ENCODE measurements at places on chromosomes 3 and 15.

GRCh38 chr15:45962733-45963132, 327.9 kb downstream of the SQOR start:
- DNase-seq: no peak

GRCh38 chr3:8517487-8517886, 15.9 kb downstream of the LMCD1 start:
- no peak for DNase-seq

DNA sequence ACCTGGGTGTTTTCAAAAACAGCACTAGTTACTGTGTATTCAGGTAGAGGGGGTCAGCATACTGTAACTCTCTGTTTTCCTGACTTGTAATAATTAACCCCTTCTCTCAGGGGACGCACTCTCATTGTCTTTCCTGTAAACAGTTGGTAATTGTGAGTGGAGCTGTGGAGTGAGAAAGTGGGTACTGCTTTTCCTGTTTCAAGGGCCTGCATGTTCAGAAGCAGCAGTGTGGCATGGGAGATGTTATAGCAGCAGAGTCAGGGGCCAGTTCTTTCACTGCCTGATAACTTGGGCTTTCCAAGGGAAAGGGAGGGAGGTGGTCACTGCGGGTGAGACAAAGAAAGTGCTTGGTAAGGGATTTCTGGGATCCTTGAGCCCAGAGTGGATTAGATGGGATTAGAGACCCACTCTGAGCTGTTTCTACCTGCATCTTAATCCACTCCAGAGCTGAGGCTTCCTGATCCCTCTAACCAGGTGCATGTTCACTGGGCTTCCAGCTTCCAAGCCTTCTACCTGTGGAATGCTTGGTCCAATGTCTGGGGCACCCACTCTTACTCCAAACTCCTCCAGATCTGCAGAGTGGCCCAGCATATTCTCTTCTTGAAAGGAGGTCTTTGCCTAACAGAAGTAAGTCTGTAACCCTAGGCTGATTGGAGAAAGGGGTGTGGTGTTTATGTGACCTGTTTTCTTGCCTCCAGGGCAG, 105.2 kb downstream of the RPLP1 start:
- no peak for DNase-seq

DNA sequence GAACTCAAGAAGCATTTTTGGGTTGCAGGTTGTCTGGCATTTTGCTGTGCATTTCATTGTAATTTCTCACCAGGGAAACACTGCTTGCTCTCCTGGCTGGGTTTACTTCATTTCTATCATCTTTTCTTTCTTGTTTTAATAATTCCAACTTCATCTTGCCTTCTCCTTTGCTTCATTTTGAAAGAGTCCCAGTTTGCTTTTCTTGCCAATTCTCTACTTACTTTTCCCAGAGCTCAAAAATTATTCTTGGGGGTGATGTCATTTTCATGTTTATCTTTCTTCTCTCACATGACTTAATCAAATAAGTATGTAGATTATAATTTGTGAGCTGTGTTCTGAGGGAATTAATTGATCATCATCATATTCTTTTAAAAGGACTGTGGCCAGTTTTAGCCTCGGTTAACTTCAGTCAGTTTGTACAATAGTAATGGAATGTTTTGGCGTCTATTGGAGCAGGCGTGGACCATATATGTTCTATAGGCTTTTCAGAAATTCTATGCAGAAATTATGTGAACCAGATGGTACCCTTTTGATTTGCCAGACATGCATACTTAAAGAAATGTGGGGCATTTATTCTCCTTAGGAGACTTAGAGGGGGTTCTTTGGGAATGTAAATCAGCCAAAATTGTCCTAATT, 30.1 kb downstream of the SH3GL3 start:
- DNase-seq: no peak

DNA sequence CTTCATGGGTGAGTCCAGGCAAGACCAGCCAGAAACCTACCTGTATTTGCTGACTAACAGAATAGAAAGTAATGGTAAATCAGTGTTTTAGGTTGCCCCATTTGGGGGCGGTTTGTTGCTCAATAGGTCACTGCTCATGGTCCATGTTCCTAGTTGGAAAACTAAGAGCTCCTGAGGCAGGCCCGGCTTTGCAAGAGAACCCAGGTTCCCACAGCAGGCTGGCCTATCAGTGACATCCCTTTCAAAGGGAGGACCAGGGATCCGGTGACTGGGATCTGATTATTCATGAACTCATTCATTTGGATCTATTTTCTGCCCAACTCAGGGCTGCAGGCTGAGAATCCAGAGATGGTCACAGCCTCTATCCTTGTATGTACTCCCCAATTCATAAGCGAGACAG, 163.9 kb downstream of the WNT7A start:
- DNase-seq: no peak

- no peak for DNase-seq
Measured at GRCh38 chr15:29924750-29925149, 102.5 kb upstream of the TJP1 start.

GRCh38 chr15:96331144-96331944, 844 bp downstream of the NR2F2 start:
- DNase-seq: peak; percentile 60

DNA sequence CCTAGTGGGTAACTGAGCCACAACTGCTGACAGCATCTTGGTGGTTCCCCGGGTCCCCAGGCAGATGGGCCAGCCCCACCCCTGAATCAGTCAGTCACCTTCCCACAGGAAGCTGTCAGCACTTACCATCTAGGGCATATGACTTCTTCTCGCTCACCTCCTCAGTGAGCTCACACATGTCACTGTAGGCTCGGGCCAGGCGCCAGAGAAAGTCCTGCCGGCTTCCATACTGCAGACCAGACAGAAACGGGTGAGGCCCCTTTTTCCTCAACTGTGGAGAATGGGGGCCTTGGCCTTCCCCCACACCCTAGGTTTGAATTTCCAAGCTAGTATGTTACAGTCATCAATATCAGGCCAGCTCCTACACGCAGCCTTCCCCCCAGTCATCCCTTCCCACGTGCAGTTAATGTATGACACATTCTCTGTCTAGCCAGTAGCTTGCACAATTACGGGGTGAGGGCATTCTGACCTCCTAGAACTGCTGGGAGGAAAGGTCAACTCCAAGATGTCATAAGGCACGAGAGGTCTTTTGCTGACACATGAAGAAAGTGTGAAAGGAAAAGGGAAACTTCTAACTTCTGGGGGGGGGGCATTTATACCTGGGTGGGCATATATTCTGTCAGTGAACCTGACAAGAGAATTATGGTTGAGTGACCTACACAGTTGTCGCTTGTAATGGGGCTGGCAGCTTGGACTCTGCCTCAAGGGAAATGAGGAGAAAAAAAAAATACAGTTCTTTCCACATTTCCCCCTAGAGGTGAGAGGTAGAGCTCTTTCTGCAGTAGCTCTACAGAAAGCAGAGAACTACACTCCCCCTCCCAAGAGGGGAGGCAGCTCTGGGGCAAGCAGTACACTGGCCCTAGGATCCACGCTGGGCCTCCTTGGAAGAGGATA, 10.9 kb downstream of the RMDN3 start:
- no peak for DNase-seq

- DNase-seq: no peak
Measured at GRCh38 chr3:129984125-129984524, 9.6 kb downstream of the TRH start.

GRCh38 chr3:32018757-32019564, 37.4 kb downstream of the ZNF860 start:
- no peak for DNase-seq

- DNase-seq: no peak
Measured at GRCh38 chr3:135100366-135100765, 305.3 kb downstream of the EPHB1 start.

DNA sequence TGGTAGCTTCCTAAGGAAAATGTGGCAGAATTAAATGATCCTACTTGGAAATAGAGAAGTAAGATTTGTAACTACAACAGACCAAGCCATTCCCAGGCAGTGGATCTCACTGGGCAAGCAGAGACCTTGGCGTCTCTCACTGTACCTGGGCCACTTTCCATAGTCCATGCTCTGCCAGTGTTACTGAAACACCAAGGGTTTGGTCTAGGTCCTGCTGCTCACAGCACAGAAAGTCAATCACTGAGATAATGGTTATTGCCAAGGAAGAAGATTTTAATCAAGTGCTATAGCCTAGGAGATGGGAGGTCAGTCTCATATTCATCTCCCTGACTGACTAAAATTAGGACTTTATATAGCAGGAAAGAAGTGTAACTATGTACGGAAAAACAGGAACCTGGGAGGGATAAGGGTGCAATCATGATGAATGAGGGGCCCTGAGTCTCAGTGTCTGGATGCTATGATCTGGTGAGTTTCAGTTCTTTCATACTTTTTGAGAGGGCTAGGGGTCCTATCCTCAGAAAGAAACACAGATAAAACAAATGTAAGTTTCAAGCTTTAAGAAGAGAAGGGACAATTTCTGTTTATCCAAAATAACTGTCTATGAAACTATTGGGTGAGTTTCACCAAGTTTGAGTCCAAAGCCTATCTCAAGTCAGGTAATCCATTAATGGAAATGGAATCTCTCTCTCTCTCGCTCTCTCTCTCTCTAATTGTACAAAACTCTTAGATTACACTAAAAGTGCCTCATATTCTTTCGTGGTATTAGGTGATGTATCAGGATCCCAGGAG, 20.6 kb downstream of the GPR15 start:
- no peak for DNase-seq

GRCh38 chr15:99508852-99509251, 56.9 kb upstream of the MEF2A start:
- no peak for DNase-seq

DNA sequence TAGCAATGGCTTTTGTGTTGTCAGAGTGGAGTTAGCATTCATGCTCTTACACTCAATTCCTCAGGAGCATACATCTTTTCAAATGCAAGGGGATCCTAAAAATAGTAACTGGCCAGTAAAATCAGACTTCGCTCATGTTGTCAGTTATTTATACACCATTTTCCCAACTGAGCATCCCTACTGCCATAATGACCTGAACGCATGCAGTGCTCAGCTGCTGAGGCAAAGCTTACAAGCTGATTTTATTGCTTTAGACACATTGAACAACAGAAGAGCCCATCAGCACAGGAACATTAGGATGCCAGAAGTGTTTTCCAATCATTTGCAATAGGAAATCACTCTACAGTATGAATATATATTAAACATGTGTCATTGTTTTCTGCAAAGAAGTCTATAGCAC, 689.7 kb upstream of the BCHE start:
- peak; percentile 68 for DNase-seq

DNA sequence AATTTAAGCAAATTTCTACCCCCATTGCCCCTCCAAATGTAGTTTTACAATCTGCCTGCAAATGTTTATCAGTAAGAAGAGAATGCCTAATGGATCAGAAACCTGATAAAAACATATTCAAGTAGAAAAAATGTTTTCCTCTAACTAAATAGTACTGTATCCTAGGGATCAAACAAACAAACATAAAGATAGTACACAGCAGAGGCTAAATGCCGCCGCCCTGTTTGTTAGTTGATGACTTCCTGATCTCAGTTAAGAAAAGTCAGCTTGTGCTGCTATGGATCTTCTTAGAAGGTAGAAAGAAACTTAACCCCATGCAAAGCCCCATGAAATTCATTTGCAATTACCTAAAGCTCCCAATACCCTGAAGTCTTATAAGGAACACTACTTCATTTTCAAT, 387.3 kb upstream of the THBS1 start:
- DNase-seq: no peak

- no peak for DNase-seq
Measured at GRCh38 chr3:193701953-193702635, 109.1 kb downstream of the OPA1 start.

DNA sequence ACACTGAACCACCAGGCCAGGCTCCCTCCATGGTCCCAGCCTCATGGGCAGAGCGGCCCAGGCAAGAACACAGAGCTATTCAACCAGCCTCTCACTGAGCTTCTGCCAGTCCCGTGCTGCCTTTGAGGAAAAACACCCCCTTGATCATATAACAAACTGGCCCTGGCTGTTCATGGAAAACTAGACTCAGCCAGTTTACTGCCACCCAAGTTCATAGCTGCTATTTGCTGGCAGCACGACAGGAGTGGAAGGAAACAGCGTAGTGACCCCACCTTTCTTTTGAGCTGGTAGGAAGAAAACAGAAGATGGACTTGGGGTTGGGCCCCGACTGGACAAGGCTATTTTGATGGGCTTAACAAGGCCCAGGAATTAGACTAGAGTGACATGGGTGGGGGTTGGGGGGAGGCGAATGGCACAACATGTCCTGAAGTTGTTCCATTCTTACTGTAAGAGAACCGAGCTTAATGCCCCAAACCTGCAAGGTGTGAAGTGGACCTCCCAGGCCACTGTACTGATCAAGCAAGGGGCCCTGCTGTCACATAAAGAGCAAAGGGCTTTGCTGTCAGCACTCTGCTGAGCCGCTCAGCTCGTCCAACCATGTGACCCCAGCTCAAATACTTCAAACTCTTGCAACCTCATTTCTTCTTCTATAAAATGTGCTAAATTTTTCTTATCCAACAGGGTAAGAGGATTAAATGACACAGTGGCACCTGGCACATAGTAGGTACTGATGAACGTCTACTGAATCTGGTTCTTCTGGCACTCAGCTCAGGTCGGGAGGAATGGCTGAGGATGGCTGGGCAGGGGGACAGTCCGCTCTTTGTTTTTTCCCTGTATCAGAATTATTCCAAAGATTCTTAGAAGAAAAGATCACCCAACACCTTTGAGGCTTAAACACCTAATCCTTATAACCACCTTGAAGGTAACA, 1.6 kb downstream of the FBXL22 start:
- DNase-seq: no peak

DNA sequence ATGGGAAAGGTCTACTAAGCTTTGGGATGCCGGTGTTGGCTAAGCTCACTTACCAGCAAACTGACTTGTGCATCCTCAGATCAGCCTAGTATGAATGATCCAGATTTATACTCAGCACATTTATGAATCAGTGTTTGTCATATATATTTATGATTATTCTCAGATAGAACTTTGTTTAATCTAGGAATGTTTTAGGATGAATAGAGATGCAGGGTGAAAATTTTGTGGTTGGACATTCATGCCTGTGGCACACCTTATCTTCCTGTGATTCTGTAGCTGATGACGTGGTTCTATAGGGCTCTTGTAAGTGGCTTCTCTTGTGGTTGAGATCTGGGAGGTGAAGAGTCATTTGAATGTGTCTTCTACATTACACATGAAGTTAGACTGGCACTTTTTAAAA, 11.4 kb downstream of the CDIN1 start:
- no peak for DNase-seq

- no peak for DNase-seq
Measured at GRCh38 chr3:106703524-106703923, 673.7 kb upstream of the CCDC54 start.

- DNase-seq: no peak
Measured at GRCh38 chr3:71308836-71309235, 274.7 kb downstream of the FOXP1 start.

- peak; percentile 84 for DNase-seq
Measured at GRCh38 chr3:137946356-137946973, 63.5 kb upstream of the CLDN18 start.

- no peak for DNase-seq
Measured at GRCh38 chr3:58798312-58798711, 131.7 kb upstream of the FAM3D start.

- DNase-seq: no peak
Measured at GRCh38 chr3:115072265-115073021, 74.6 kb downstream of the ZBTB20 start.

- no peak for DNase-seq
Measured at GRCh38 chr3:11522398-11522715, 121.4 kb downstream of the VGLL4 start.

All from brain (organoid and tissue), 16 donors.